ENCODE measurements at places on chromosomes 6 and 20. TPM values are rescaled to one million over a fixed set of nuclear protein-coding genes. Genes with fewer than 3 reads are reported as not detected.

The GJA1 gene
- total RNA-seq, result not detected

The CHD6 gene
- 45.7 TPM for total RNA-seq

DNA sequence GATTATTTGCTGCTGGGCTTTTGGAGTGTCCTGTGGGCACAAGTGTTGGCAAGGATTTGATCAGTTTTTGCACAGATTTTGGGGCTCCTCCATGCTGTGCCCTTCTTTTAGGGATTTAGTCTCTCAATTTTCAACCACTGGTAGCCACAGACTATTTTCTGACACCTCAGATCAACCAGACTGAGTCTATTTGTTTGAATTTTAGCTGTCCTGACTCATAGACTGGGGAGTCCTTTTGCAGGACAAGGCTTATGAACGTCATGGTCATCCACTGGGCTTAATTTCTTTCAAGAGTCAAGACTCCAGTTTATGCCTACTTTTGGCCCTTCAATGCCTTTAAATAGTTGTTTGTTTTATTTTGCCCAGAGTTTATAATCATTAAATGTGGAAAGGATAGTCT is 59.3 kb downstream of the BCKDHB start:
- no peak for DNase-seq

DNA sequence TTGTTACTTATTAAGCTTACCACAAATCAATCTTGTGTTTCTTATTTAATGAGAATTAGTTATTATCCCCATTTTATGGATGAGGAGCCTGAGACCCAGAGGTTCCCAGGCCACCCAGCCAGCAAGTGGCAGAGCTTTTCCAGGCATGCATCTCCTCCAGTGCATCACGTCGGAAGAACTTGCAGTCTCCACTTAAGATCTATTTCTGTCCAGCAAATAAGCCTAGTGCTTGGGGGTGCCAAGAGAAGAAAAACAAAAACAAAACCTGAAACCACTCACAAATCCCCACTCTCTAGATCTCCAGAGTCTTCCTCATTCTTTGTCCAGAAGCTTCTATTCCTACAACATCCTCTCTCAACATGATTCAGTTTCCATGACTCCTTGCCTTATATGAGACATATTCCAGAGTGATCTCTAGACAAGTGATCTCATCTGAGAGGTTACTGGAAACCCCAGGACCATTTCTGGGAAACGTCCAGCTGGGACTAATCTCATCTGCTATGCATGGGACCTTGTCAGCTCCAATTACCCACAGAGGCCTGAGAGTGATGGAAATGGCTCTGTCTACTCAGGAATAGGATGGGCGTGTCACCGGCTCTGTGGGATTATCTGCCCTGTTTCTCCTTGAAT is 4.1 kb downstream of the GUCA1B start:
- no peak for DNase-seq

DNA sequence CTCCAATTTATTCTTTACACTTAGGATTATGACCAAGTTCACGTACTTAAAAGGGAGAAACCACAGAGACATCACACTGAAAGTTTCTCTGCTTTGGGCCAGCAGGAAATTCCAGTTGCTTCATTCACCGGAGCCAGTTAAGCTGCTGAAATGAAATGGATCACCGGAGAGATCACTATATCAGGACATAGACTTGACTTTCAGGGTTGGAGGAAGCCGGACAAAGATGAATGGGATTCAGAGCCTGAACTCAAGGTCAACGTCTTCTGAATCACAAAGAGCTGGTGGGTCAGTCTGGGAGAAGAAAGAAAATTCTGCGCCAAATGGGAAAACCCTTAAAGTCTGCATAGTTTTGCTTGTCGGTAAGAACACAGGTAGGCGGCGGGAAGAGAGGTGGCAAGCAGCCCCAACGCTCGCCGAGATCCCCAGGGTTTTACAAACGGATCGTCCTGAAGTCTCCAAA is 81.9 kb upstream of the CCDC28A start:
- DNase-seq, result no peak

GRCh38 chr6:15058200-15059061 is 187.4 kb upstream of the JARID2 start:
- no peak for DNase-seq

DNA sequence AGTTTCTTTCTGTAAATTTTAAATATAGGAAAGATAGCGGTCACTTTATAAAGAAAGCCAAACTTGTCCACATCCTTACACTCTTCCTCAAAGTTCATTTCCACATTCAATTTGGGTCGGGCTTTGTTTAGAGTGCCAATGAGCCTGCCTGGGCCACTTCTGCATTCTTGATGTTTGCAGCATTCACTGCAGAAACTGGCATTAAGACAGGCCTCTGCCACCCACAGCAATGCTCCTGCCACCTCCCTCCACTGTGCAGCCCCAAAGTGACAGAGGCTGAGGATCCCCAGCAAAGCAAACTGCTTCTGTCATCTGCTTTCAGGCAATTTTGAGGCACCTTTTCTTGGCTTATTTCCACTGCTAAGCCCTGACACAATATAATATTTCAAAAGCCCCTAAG is 61.2 kb downstream of the TNFAIP3 start:
- peak; percentile 24 for DNase-seq

DNA sequence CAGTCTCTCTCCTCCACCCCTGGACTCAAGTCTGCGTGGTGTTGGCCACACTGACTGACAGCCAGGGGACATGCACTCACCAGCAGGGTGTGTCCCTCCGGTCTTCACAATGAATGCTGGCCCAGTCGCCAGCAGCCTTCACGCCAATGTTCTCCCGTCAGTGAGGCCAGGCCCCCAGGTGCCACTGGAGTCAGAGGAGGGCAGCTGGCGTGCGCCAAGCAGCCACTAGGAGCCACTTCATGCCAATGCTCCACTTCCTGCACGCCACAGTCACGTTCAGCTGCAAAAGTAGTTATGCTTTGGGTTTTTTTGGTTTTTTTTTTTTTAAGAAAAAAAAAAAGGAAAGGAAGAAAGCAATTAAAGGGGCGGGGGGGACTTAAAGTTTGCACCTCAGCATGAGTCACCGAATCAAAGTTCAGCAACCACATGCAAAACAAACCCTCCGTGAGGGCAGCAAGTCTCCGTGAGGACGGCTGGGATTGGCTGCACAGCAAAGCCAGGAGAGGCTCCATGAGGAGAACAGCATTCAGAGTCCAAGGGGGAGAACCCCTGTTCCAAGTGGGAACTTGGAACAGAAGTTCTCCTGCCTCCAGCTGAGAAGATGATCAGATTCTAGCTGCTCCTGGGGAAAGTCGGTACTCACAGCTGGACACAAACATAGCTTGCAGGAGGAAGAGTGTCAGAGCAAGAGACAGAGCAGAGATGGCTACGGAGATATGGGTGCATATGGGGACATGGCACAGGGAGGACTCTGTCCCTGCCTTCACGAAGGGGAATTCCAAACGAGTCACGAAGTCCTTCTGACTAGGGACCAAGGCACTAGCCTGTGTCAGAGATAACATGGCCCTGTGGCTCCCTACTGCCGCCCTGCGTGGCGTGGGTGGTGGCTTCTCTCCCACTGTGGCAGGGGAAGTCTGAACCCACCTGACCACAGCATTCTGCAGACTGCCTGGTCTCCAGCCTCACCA is at the start of gene ZC3H12D:
TSS of gene ZC3H12D (minus strand) at position 282 of the 968 bp plus-strand sequence. CDS start 10,471 bp downstream, outside the sequence.
- peak; percentile 83 for DNase-seq

GRCh38 chr6:106197441-106197840 is 111.3 kb downstream of the PRDM1 start:
- DNase-seq, result peak; percentile 4

DNA sequence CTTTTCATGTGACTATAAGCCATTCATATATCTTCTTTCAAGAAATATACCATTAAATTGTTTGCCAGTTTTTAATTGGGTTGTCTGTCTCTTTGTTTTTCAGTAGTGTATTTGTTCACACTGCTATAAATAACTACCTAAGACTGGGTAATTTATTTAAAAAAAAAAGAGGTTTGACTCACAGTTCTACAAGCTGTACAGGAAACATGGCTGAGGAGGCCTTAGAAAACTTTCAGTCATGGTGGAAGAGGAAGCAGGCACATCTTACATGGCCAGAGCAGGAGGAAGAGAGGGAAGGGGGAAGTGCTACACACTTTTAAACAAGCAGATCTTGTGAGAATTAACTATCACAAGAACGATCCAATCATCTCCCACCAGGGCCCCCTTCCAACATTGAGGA is 255.3 kb downstream of the EPM2A start:
- DNase-seq, result no peak
